ENCODE measurements at places on chromosomes 3 and 15.

DNA sequence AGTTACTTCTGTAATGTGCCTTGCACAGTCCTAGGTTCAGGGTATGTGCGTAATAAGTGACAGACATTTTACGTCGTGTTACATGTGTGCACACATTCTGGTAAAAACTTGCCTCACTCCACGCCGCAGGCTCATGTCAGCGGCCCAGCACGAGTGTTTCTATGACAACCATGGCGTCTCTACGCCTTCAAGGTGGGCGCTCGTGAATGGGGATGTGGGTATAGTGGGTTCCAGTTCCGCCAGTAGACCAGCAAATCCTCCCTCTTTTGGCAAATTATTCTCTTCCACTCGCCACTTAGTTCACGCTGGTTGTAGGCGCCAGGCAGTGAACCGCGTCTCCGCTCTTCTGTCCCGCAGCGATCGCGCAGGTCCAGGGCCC is 40.3 kb downstream of the CHST14 start:
- DNase-seq, result peak; percentile 30

GRCh38 chr3:132399054-132399929 is 18.0 kb upstream of the DNAJC13 start:
- DNase-seq, result peak; percentile 35

GRCh38 chr15:55588815-55589115 is 620 bp upstream of the PYGO1 start:
- DNase-seq, result no peak

GRCh38 chr3:11195721-11196332 is 41.5 kb downstream of the HRH1 start:
- peak; percentile 64 for DNase-seq
